ENCODE measurements at places on chromosomes 12 and 14. TPM values are rescaled to one million over a fixed set of nuclear protein-coding genes. Genes with fewer than 3 reads are reported as not detected.

GRCh38 chr14:50666772-50667683, 1.1 kb downstream of the SAV1 start:
- DNase-seq = no peak

Gene ANKS1B
- 0.46 TPM for total RNA-seq

- DNase-seq = no peak
Observed at GRCh38 chr14:32682214-32682613, 256.5 kb upstream of the NPAS3 start.

Gene EXOC3L4
- 0.17 TPM for total RNA-seq

Gene PLEKHD1
- total RNA-seq = 0.07 TPM

All from epithelial cell of proximal tubule (primary cell).